GM04504 (cell line): ENCODE measurements at places on chromosomes 3 and 15.

- DNase-seq, result no peak
These were observed 99.8 kb downstream of the MEGF11 start for GRCh38 chr15:66153549-66154415.

- no peak for DNase-seq
These were observed 7.8 kb downstream of the LINGO1 start for GRCh38 chr15:77624868-77625267.

GRCh38 chr15:22907161-22907950 is 68.9 kb downstream of the NIPA2 start:
- DNase-seq, result no peak

GRCh38 chr3:44045476-44046275 is 196.0 kb upstream of the TOPAZ1 start:
- DNase-seq, result no peak

- no peak for DNase-seq
These were observed 31.7 kb upstream of the PLSCR5 start for GRCh38 chr3:146636881-146637280.

DNA sequence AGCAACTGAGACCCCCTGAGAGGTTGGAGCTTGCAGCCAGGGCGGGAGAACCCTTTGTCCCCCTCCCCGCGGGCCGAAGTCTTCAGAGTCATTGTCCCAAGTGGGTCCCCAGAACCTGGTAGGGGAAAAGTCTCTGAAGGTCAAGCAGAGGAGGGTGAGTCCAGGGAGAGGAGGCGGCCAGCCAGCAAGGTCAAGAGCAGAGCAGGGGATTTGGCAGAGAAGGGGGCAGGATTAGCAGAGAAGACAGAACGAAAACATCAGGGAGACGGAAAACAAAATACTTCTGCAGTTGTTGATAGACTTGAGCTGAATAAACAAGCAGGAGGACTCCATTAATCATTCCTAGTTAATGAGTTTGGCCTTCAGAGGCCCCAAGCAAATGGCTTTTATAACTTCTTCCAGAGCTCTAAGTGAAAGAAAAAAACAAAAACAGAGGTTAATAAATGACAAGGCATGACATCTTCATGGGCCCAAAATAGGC is 66.7 kb downstream of the GRIP2 start:
- DNase-seq, result no peak

DNA sequence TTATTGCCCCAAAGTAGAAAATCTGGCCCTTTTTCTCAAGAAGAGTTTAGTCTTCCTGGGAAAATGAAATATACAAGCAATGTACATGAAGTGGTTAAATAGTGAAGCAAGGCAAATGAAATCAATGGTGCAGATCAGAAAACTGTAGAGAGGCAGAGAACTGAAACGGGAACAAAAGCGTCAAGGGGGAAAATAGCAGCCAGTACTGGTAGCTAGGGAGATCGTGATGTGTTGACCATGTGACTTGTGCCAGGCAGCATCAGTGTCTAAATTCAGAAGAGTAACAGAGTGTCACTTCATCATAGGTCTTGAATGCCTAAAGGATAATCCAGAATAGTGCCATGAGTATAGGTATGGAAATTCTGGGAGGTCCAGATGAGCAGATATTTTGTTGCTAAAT is 163.1 kb downstream of the CHL1 start:
- no peak for DNase-seq

DNA sequence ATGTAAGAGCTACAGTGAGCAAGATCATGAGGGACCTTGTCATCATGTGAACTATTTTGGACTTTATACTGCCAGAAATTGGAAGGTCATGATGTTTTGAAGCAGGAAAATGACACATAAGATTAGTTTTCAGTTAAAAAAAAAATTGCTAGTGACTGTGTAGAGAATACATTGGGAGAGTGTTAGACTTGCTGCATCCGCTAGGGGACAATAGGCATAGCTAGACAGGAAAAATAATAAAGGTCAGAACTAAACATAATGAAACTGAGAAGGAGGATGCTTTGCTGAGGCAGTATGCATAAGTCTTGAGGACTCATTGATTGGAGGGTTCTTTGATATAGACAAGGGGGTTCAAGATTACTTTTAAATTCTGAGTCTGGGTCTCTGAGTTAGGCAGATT is 275.8 kb upstream of the KCNH8 start:
- no peak for DNase-seq

GRCh38 chr15:37105029-37105428 is 4.7 kb upstream of the MEIS2 start:
- no peak for DNase-seq

DNA sequence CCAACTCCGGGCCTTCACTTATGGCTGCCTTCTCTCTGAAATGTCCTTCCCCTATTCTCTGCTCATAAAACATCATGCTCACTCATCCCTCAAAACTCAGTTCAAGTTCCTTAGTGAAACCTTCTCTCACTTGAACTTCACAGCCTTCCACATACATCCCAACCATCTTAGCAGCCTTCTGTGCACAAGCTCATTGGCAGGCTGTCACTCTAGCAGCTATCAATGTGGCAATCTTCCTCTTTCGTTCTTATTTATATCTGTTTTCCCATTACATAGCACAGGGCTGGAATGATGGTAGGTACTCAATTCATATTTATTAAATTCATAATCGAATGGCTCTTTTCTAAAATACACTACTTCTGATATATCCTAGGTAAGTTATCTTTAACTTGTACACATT is 66.4 kb upstream of the MCTP2 start:
- no peak for DNase-seq

DNA sequence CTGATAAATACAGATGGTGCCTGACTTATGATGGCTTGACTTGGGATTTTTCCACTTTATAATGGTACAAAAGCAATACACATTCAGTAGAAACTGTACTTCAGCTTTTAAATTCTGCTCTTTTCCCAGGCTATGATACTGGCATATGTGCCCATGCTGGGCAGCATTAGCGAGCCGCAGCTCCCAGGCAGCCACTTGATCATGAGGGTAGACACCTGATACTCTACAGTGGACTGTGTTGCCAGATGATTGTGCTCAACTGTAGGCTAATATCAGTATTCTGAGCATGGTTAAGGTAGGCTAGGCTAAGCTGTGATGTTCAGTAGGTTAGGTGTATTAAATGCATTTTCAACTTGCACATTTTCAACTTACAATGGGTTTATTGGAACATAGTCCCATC is 17.7 kb upstream of the FEM1B start:
- no peak for DNase-seq
